ENCODE measurements at places on chromosomes 2 and 18.
A peak's percentile ranks its signal among the peaks of the same experiment; 100 is the strongest.

DNA sequence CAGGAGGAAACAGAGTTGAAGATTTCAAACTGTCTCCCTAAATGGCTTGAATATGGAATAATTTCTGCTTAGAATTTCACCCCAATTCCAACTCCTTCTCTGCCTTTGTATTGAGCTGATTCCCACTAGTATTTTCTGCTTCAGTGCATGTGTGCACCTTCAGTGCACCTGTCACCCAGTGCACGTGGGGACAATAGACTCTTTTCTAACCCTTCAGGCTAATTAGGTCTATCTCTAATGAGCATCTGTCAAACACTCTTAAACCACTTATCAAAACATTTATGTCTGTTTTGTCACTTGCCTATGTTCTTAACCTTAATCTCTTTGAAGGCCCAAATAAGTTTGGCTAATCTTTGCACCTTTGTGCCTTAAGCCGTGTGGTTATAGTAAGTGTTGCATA lies 232.0 kb upstream of the NETO1 start:
- no peak for DNase-seq

GRCh38 chr2:181330286-181330685 lies 126.9 kb upstream of the ITGA4 start:
- no peak for DNase-seq

GRCh38 chr2:117537032-117537431 lies 277.5 kb upstream of the DDX18 start:
- no peak for DNase-seq

GRCh38 chr2:24830351-24830750 lies 37.1 kb downstream of the CENPO start:
- DNase-seq = no peak

DNA sequence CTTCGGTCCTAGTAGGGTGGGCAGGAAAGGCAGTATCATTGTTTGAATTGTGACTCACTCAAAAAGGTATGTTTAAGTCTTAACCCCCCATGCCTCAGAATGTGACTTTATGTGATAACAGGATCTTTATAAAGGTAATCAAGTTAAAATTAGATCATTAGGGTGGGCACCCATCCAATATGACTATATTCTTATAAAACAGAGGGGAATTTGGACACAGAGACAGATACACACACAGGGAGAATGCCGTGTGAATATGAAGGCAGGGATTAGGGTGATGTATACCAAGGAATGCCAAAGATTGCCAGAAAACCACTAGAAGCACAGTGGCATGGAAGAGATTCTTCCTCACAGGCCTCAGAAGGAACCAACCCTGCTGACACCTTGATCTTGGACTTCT lies 281.8 kb downstream of the CLIP4 start:
- no peak for DNase-seq

DNA sequence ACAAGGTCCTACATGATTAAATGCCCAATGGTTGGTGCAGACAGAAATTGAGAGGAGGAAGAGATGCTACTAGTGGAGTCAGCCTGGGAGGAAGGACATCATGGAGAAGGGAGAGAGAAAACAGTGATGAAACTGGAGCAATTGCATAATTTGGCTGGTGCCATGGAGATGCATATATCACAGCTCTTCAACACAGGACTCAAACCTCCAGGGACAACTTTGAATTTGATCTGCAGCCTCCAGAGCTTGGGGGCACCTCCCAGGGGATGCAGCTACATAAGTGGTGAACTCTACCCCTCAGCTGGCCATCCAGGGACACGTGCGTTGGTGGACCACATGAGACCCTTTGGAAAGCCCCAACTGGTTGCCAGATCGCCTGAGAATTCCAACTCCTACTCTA lies 80.4 kb downstream of the CTAGE1 start:
- DNase-seq = no peak

DNA sequence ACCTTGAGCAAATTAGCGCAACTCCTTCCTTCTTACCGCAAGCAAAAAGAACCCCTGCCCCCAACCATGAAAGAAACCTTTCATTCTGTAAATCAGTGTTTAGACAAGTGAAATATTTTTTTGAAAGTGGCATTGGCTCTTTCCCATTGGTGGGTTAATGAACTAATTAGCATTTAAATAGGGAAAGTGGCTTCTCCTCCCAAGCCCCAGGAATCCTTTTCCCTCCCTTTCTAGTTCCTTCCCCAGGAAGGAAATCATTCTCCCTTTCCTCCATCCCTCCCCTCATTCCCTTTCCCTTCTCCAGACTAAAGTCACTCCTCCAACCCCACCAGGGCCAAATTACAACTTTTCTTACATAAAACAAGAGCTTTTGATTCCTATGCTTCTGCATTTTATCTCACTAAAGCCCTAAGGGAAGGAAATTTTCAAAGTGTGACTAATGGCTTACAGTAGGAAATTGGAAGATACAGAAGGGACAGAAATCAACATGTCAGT lies 22.9 kb upstream of the TYMS start:
- DNase-seq = no peak

- no peak for DNase-seq
Observed at GRCh38 chr18:23778828-23779227, 89.6 kb downstream of the LAMA3 start.

DNA sequence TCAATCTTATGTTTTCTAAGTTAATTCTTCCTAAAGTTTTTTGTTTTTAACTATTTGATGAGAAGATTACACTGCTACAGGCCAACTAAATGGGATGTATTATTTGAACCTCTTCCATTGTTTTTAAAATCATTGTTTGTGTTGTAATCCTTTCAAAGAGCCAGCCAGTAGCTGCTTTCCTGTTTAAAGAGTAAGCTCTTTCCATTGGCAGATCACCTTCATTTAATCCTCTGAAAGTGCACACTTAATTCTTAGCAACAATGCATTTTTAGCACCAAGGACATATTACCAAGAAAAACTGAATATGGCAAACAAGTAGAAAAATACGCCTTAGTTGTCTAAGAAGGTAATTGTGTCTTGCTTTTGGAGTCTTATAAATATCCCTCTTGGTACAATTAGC lies 54.0 kb downstream of the MEIS1 start:
- no peak for DNase-seq

GRCh38 chr2:52084759-52085158 lies 1052.8 kb upstream of the NRXN1 start:
- DNase-seq = no peak

DNA sequence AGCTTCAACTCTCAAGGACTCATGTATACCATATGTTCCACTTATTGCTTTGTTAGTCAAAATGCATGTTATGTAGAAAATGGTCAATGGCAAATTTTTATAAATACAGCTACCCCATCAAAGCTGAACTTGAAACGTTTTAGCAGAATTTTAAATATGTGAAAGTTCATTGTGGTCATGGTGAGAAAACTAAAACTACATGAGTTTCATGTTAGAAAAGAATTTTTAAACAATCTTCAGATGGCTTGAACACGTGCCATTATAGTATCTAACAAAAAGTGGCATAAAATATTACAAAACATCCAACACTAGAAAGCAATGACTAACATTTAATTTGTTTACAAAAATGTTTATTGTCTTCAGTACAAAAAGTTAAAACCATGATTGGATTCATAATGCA lies 246.0 kb upstream of the KCNJ3 start:
- DNase-seq = no peak

- no peak for DNase-seq
Observed at GRCh38 chr2:165007161-165007744, 51.9 kb upstream of the SLC38A11 start.

GRCh38 chr2:203584784-203585183 lies 49.7 kb upstream of the RAPH1 start:
- DNase-seq = no peak

- no peak for DNase-seq
Observed at GRCh38 chr2:54859997-54860701, 136.7 kb downstream of the EML6 start.

- peak; percentile 31 for DNase-seq
Observed at GRCh38 chr2:218074031-218074430, 5.0 kb downstream of the RUFY4 start.

DNA sequence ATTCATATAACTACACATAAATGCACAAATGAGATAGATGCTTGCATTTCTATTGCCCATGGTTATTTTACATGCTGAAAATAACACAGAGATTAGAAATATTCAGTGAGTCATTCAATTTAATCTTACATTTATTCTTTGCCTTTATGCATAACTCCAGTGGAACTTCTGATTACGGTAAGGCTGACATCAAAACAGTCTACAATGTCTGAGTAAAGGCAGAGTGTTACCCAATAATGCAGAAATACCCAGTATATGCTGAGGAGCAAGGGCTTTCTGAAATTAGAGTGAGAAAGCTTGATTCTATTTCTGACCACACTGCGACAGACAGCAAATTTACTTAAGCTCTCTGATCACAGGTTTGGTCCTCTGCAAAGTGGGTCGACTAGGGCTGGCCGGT lies 9.2 kb downstream of the NMI start:
- no peak for DNase-seq

DNA sequence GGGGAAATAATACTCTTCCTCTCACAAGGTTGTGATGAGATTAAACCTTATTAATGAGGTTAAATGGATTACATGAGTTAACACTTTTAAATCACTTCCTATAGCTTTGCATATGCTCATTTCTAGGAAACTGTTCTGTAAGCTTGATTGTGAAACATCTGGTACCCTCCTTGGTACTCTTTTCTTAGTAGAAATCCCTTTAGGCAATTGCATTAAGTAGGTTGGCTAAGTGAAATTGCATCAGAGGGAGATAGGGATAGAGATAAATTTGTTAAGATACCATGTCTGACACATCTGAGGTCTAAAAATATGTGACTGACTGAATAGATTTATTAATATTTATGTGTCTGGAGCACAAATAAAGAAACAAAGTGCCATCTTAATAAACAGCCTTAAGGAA lies 275.9 kb upstream of the MAP2 start:
- DNase-seq = no peak

- DNase-seq = no peak
Observed at GRCh38 chr2:54435325-54436226, 20.6 kb upstream of the SPTBN1 start.

GRCh38 chr2:233643128-233643527 lies 6.9 kb downstream of the UGT1A10 start:
- DNase-seq = no peak

- DNase-seq = no peak
Observed at GRCh38 chr18:10141559-10141958, 227.7 kb downstream of the VAPA start.

DNA sequence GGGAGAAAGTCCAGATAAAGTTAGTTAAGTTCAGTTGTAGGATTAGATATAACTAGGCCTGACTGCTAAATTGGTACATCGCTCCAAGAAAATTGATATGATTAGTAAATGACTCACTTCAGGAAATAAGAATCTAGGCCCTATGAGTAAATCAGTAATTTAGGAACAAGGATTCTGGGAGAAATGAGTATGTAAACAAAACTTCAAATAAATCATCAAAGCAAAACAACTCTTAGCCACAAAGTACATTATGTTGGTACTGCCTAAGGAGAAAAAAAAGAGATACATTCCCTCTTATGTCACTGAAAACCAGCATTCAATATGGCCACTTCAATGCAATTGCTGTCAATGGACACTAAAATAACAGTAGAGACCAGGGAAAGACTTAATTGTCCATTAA lies 529.1 kb downstream of the ZNF804A start:
- DNase-seq = no peak

- DNase-seq = no peak
Observed at GRCh38 chr2:212677466-212677865, 138.9 kb upstream of the ERBB4 start.

DNA sequence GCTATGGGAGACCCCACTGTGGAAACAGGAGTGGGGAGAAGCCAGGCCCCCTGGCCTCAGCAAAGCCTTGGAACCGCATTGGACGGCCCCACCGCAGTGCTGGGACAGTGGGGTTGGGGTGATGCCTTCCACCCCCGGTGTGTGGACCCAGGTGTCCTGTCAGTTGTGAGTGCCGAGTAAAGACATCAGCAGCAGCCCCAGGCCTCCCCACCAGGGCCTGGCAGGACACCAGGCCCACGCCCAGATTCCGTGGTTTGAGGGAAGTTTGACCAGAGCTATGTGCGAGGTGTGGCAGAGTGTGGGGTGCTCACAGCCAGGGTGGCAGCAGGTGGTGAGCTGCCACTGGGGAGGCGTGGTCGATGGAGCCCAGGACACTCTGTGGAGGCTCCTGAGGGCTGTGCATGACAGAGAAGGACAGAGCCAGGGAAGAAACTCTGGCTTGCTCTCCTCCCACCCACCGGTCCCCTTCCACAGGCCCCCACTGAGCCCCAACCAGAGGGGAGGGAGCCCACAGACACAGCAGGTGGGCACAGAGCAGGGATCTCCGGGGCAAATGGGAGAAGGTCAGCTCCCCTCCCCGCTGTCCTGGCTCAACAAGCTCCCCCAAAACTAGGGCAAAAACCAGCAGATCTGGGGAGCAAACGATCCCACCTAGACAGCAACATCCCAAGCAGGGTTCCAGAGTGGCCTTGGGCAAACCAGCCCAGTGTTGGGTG lies 69.1 kb downstream of the TWIST2 start:
- no peak for DNase-seq

DNA sequence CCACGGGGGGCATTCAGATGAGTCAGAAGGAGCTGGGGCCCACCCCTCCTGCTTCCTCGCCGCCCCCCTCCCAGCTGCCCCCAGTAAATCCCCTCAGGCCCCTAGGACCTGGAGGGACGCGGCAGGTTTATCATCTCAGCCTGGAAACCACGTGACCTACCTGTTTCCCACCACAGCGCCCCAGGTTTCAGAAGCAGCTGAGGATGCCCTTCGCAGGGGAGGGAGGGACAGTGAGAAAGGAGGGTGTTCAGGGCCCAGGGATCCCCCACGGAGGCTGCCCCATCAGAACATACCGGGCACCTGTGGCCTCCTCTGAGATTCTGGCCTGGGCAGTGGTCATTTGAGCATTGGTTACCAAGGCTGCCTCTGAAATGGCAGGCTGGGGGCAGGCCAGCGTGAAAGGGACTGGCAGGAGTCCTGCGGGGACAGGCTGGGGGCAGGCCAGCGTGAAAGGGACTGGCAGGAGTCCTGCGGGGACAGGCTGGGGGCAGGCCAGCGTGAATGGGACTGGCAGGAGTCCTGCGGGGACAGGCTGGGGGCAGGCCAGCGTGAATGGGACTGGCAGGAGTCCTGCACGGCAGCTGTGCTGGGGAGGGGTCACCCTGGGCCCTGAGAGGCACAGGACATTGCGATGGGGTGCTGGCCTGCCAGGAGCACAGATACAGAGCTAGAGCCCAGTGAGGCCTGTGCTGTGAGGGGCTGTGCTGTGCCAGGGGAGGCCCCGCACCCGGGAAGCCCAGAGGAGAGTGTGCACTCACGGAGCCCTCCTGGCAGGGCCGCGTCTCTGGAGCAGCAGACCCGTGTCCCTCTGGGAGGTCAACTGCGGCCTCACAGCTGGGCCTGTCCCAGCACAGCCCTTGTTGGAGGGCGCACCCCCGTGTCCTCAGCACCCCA lies 1.6 kb downstream of the NEU4 start:
- no peak for DNase-seq

- peak; percentile 71 for DNase-seq
Observed at GRCh38 chr2:86368161-86368824, 30.9 kb upstream of the REEP1 start.

- DNase-seq = no peak
Observed at GRCh38 chr2:220458051-220458450, 830.6 kb downstream of the SLC4A3 start.

GRCh38 chr2:62040926-62041325 lies 135.5 kb downstream of the COMMD1 start:
- DNase-seq = no peak

- no peak for DNase-seq
Observed at GRCh38 chr18:75475228-75475627, 47.7 kb upstream of the SMIM21 start.

All from natural killer cell (primary cell).